Suppressor macrophage treated with lipopolysaccharide for 1 hour (primary cell): ENCODE measurements at places on chromosomes 6 and 20.

GRCh38 chr6:150549007-150549406 is 50.7 kb upstream of the PLEKHG1 start:
- DNase-seq = no peak

- DNase-seq = no peak
These were observed 34.0 kb downstream of the PCMT1 start for GRCh38 chr6:149783551-149783950.

- DNase-seq = no peak
These were observed 66.4 kb upstream of the NEDD9 start for GRCh38 chr6:11298651-11299420.

DNA sequence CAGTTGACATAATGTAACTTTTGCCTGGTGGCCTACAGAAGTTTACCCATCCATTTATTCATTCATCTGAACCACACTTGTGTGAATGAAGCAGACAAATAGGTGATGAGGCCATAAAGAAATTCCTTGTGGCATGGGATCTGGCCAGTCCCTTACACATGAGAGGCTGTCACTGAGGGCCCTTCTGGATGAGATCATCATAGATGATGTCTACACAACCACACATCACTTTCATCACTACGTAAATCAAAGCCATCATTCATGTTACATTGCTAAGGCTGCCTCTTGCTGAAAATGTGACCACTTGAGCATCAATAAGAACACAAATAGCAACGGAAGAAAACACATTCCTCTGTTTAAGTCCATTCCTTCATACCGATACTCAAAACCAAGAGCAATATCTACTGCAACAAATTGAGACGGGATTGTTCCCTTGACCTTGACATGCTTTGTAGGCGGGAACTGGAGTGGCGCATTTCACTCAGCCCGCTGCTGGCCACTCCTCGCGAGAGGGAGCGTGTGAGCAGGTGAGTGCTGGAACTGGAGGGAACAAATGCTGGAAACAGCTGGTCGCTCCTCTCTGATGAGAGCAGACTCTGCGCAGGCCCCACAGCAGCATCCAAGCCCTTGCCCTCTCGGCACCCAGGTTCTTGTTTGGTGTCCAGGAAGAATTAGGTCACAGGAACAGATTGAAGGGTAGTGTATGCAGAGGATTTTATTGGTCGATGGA is 49.3 kb downstream of the FAM50B start:
- DNase-seq = peak; percentile 32
